Glutamatergic neuron (in vitro differentiated cells): ENCODE measurements at places on chromosomes 11 and 22. TPM values are rescaled to one million over a fixed set of nuclear protein-coding genes. Genes with fewer than 3 reads are reported as not detected.

GRCh38 chr22:46757104-46757503 lies 5.3 kb upstream of the TBC1D22A start:
- DNase-seq: no peak

DNA sequence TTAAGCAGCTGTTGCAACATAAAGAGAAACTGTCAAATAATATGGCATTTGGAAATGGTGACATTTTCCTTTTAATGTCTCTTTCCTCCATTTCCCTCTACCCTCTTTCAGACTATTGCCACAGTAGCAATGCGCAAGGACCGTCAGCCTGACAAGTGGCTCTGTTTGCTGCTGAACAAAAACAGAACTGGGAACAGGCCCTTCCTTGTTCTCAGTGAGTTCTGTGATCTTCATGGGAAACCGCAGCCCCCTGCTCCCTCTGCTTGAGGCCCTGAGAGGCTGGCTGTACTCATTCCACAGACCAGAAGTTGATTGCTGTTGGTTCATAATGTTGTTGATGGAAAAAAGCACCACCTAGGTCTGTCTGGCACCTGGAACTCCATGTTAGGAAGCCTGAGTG lies 559.7 kb downstream of the OPCML start:
- no peak for DNase-seq

DNA sequence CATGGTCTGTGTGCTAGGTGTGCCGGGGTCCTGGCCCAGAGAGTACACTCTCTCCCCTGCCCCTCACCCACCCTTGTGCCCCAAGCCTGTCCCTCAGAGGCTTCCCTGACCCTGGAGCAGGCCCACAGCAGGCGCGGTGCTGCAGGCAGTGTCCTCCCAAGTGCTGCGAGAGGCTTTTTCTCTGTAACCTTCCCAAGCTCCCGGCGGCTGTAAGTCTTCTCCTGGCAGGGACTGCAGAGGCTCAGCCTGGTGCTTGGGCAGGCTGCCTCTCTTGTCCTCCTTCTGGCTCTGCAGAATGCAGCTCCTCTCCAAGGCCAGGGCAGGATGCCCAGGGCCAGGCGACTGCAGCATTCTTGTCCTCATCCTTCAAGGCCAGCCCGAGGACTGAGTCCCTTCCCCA lies 15.9 kb downstream of the RFPL1 start:
- no peak for DNase-seq

MPPED2 gene
- total RNA-seq: 11.0 TPM

SMTNL1 gene
- total RNA-seq: not detected

EXPH5 gene
- total RNA-seq: 0.44 TPM

ARVCF gene
- total RNA-seq: 119 TPM
